Right atrium auricular region (tissue), 2 donors: ENCODE measurements at places on chromosomes 12 and 14. TPM values are rescaled to one million over a fixed set of nuclear protein-coding genes. Genes with fewer than 3 reads are reported as not detected.

DNA sequence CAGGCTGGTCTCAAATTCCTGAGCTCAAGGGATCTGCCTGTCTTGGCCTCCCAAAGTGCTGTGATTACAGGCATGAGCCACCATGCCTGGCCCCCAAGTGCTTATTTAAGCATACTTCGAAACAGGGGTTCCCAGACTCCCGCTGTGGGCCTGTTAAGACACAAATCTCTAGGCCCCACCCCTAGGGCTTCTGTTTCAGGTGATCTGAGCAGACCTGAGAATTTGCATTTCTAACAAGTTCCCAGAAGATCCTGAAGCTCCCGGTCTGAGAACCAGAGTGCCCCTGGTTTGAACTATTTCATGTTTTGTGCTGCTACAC, 25.0 kb downstream of the GCH1 start:
- H3K4me1 ChIP-seq, result peaks cover 5% of the 10 kb centered on the region
- no peaks in the 10 kb centered on the region for H3K27me3 ChIP-seq
- no peaks in the 10 kb centered on the region for H3K36me3 ChIP-seq
- H3K27ac ChIP-seq, result no peak overlapping the region
- DNase-seq, result no peak

GRCh38 chr12:57637364-57637763, 4.4 kb upstream of the B4GALNT1 start:
- peak; percentile 46 for DNase-seq
- no peak overlapping the region for H3K4me3 ChIP-seq
- no peaks in the 10 kb centered on the region for H3K36me3 ChIP-seq

GRCh38 chr12:111636209-111636945, 37.3 kb upstream of the ATXN2 start:
- H3K27me3 ChIP-seq, result no peaks in the 10 kb centered on the region
- H3K27ac ChIP-seq, result peak overlapping the region; percentile 75
- H3K4me3 ChIP-seq, result no peak overlapping the region
- H3K36me3 ChIP-seq, result no peaks in the 10 kb centered on the region
- H3K4me1 ChIP-seq, result no peaks in the 10 kb centered on the region

The RPGRIP1 gene
- total RNA-seq, result 0.12 TPM

- no peak for DNase-seq
- H3K36me3 ChIP-seq, result no peaks in the 10 kb centered on the region
- no peak overlapping the region for H3K4me3 ChIP-seq
- no peaks in the 10 kb centered on the region for H3K4me1 ChIP-seq
Observed at GRCh38 chr14:51081712-51082111, 13.2 kb downstream of the TRIM9 start.

The DENND5B gene
- total RNA-seq, result 31.2 TPM

GRCh38 chr12:128163086-128163485, 103.9 kb upstream of the TMEM132C start:
- no peaks in the 10 kb centered on the region for H3K4me1 ChIP-seq
- no peaks in the 10 kb centered on the region for H3K36me3 ChIP-seq
- H3K4me3 ChIP-seq, result no peak overlapping the region
- no peaks in the 10 kb centered on the region for H3K27me3 ChIP-seq

DNA sequence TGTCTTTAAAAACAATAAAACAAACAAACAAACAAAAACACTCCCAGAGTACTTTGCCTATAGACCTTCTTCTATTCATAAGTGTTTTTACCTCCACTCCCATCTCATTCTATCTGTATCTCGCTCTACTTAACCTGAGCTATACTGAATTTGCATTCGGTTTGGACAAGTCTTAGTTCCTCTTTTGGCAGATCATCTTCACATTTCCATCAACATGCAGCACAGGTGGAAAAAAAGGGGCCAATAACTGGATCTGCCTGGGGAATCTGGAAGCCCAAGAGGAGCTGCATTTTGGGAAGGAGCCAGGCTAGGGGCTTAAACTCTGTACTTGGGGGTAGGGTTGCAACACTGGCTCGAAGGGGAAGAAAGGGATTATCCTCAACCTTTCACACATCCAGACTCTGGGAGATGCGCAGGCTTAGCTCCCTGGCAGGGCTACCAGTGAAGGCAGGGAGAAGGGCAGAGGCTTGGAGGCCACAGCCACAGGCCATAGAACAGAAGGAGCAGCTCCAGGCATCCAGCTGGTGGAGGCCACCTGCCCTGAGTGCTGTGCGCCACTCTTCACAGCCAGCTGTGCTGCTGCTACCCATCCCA, 4.1 kb downstream of the NINJ2 start:
- DNase-seq, result no peak
- no peaks in the 10 kb centered on the region for H3K36me3 ChIP-seq
- H3K4me3 ChIP-seq, result no peak overlapping the region
- peaks cover 27% of the 10 kb centered on the region for H3K4me1 ChIP-seq

DNA sequence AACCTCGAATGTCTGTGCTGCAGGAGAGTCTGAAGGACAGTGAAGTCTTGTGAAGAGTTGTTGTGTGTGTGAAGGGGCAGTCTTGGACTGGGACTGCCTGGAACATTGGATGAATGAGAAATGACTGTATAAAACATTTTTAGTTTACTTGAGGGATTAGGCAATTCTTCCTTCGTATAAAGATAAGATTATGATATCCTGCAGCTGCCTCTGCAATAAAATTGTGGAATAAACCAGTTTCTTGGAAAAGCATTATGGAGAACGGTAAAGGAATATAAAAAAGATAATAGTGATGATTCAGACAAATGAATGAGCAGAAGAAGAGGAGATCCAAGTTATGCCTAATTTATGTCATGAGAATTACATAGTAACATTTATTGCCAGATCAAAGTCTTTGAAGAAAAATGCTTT, 30.9 kb upstream of the LUM start:
- no peaks in the 10 kb centered on the region for H3K36me3 ChIP-seq
- H3K4me3 ChIP-seq, result no peak overlapping the region
- H3K4me1 ChIP-seq, result peaks cover 19% of the 10 kb centered on the region
- no peak for DNase-seq

The CD163 gene
- 43.3 TPM for total RNA-seq

DNA sequence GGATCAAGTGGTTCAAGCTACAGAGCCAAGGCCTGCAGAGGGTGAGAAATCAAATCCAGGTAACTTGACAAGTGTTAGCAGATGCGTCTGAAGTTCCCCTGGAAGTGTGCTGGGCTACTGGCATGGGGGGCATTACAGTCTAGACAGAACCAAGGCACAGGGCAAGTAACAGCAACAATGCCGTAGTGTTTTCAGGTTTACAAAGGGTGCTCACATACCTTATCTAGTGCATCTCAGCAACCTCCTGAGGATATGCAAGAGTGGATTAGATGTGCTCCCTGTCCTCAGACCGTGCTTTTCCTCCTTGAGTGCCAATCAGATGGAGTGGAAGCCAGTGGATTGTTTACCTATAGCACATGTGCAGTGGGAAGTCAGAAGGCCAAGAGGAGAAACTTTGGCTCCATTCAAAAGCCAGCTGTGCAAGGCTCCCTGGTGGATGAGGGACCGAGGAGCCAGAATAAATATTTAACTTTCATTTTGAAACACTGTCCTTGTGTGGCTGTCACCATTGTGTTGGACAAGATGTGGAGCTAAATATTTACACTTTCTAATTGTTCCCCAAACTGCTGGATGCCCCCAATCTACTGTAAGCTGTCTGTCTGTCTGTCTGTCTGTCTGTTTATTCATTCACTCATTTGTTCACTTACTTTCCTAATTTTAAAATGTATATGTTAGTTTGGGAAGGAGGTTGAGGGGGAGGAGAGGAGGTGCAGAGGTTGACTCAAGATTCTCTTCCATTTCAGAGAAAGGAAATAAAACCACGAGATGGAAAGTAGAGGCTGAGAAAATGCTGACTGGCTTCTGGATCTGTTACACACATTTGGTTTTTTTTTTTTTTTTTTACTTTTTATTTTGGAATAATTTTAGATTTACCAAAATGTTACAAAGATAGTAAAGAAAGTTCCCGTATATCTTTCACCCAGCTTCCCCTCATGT, 184.0 kb upstream of the PARP11 start:
- no peak overlapping the region for H3K27ac ChIP-seq
- DNase-seq, result no peak
- H3K4me3 ChIP-seq, result no peak overlapping the region
- H3K27me3 ChIP-seq, result no peaks in the 10 kb centered on the region
- H3K36me3 ChIP-seq, result no peaks in the 10 kb centered on the region

The GARIN6 gene
- not detected for total RNA-seq

The STON2 gene
- 14.1 TPM for total RNA-seq

- no peak for DNase-seq
- no peak overlapping the region for H3K27ac ChIP-seq
- H3K4me1 ChIP-seq, result no peaks in the 10 kb centered on the region
Observed at GRCh38 chr12:104933778-104934177, 24.3 kb downstream of the SLC41A2 start.

The IFI27 gene
- total RNA-seq, result 140 TPM

The PTGER2 gene
- total RNA-seq, result 1.5 TPM

The KRT71 gene
- total RNA-seq, result not detected

DNA sequence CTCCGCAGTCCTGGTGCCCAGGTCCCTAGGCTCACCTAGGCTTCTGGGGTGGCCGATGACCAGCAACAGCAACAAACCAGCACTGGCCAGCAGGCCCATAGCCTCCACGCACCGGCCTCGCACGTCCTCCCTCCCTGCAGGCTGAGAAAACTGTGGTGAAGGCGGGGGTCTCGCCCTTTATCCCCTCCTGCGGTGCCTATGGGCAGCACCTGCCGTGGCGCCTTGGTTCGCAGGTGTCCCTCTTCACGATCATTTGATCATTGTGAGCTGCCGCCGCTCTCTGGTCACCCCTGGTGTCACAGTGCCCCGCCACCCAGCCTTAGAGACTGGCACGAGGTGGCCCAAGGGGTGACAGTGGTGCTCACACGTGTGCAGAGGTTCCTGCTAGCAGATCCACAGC, at the start of gene OVCH1:
Gene OVCH1, minus strand, starts transcription at position 99 of the 400 bp plus-strand sequence. Its CDS starts 0 bp downstream, at position 99.
- peaks cover 4% of the 10 kb centered on the region for H3K36me3 ChIP-seq
- no peak within 1 kb of the TSS for H3K4me3 ChIP-seq
- no peak for DNase-seq
- no peak within 1 kb of the TSS for H3K27ac ChIP-seq

The OTX2 gene
- total RNA-seq, result not detected

DNA sequence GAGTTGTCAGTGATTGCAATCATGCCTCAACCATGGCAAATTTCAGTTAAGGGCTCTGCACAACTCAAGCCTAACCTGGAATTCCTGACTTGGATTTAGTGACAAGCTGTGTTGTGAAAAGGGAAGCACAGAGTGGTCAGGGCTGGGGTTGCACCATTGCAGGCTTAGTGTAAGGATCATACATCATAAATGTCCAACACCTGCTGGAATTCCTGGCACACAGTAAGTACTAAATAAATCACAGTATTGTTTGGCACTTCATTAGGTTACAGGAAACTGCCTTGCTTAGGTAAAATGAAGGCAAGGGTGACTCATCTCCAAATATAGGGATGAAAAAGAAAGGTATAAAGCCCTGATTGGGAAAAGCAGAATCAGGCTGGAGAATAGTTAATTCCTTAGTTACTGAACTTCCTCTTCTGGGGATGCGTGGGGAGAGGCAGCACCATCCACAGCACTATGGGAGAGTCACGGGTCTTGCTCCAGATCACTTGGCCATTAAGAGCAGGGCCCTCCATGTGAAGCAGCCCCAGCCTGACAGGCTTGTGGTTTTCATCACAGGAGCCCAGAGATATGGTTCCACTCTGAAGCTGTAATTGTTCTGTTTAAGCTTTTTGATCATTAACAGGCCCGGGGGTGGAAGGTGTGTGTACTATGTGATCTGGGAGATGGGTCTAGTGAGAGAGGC, 39.7 kb downstream of the SLC8A3 start:
- no peaks in the 10 kb centered on the region for H3K27me3 ChIP-seq
- no peaks in the 10 kb centered on the region for H3K4me1 ChIP-seq
- DNase-seq, result no peak
- no peak overlapping the region for H3K4me3 ChIP-seq
- no peaks in the 10 kb centered on the region for H3K36me3 ChIP-seq

GRCh38 chr12:12725956-12726554, 8.9 kb downstream of the CDKN1B start:
- no peak for DNase-seq
- peaks cover 11% of the 10 kb centered on the region for H3K36me3 ChIP-seq
- H3K4me1 ChIP-seq, result peaks cover 28% of the 10 kb centered on the region
- H3K27me3 ChIP-seq, result no peaks in the 10 kb centered on the region
- H3K4me3 ChIP-seq, result peak overlapping the region; percentile 78
- H3K27ac ChIP-seq, result peak overlapping the region; percentile 100

DNA sequence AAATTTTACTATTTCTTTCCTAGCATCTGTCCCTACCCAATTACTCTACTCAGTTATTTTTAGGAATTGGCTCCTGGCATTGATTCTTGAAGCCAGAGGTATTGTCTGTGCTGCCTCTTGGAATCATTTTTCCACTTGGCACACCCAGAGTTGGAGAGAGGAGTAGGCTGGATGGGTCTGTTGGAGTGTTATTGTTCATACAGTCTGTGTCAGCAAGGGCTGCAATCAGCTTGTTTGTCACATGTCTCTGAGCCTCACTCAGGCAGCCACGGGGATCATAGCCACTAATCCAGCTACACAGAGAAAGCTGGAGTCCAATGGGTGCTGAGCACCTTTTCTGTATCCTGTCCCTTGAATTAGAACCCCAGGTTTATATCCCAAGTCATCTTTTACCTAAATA, 176.0 kb upstream of the DYRK2 start:
- no peak overlapping the region for H3K4me3 ChIP-seq
- no peaks in the 10 kb centered on the region for H3K4me1 ChIP-seq
- H3K27ac ChIP-seq, result peak overlapping the region; percentile 72
- H3K36me3 ChIP-seq, result no peaks in the 10 kb centered on the region
- H3K27me3 ChIP-seq, result no peaks in the 10 kb centered on the region

- no peak overlapping the region for H3K4me3 ChIP-seq
- H3K36me3 ChIP-seq, result no peaks in the 10 kb centered on the region
- H3K27ac ChIP-seq, result peak overlapping the region; percentile 34
- H3K4me1 ChIP-seq, result peaks cover 30% of the 10 kb centered on the region
Observed at GRCh38 chr14:75609606-75610475, 31.4 kb downstream of the FLVCR2 start.

GRCh38 chr14:101026341-101026740, 122.8 kb upstream of the RTL1 start:
- no peaks in the 10 kb centered on the region for H3K27me3 ChIP-seq
- no peak overlapping the region for H3K27ac ChIP-seq
- H3K4me3 ChIP-seq, result no peak overlapping the region
- no peaks in the 10 kb centered on the region for H3K36me3 ChIP-seq
- DNase-seq, result no peak
- H3K4me1 ChIP-seq, result no peaks in the 10 kb centered on the region

DNA sequence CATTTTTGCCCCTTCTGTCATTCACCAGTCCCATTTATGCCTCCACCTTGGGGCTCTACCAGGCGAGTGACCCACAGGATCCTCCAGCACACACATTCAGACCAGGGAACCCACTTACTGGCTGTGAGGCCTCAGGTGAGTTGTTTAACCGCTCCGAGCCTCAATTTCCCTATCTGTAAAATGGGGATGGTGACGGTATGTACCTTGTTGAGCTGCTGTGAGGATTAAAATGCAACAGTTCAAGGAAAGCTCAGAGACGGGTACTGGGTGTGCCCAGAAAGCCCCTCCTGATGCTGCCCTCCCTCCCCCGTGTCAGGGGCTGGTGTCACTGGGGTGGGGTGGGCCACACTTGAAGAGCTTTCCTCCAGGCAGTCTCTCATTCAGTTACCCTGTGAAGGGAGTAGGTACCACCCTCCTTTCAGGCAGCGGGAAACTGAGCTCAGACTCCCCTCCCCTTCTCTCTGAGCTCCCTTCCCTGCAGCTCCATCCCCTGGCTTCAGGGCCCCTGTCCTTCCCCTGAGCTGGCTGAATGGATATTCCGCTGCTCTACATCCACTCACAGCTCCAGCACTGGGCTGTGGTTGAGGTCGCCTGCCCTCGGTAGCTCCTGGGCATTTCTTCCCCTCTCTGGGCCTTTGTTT, 1.4 kb upstream of the SERPINA1 start:
- H3K4me3 ChIP-seq, result no peak overlapping the region
- no peaks in the 10 kb centered on the region for H3K27me3 ChIP-seq
- H3K27ac ChIP-seq, result no peak overlapping the region
- no peak for DNase-seq
- H3K36me3 ChIP-seq, result no peaks in the 10 kb centered on the region

The TUNAR gene
- not detected for total RNA-seq
